ENCODE measurements at places on chromosomes 6 and 20.

- DNase-seq = no peak
Measured at GRCh38 chr20:47998736-47999135, 213.5 kb upstream of the SULF2 start.

DNA sequence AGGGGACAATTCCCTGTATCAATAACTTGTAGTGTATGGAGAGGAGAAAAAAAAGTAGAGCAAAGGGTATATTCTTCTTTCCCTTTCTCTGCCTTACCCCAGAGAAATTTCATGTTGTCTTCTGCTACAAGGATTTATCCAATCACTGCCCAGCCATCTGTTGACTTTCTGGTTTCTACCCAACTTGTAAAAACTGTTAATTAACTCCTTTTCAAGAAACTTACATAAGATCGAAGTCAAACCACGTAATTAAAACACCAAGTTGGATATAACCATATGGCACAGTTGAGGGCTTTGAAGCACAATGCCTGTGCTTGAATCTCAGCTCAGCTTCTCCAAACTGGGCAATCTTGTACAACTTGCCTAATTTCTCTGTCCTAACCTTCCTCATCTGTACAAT, 99.5 kb downstream of the MAN1A1 start:
- no peak for DNase-seq

DNA sequence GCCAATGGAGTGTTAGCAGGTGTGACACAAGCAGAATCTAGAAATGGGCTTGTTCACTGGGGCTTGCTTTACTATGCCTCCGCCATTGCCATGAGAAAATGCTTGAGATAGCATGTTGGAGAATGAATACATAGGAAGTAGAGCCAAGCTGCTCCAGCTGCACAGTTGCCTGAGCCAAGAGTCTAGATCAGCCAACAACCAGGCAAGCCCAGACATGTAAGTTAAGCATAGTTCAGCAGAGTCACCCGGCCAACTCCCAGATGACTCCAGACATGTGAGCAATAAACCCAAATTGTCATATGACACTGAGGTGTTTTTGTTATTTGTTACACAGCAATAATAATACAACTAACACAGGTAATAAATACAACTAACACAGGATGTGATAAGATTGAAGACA, 167.9 kb downstream of the HAO1 start:
- DNase-seq = no peak

DNA sequence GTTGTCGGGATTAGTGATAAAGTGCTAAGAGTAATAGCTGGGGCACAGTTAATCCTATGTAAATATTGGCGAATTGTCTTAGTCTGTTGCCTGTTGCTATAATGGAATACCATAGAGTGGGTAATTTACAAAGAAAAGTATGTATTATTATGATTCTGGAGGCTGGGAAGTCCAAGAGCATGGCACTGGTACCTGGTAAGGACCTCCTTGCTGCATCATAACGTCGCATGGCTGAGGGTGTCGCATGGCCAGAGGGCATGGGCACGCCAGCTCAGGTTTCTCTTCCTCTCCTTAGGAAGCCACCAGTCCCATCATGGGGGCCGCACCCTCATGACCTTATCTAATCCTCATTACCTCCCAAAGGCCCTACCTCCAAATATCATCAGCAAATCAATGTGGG, 29.7 kb downstream of the IRF4 start:
- DNase-seq = no peak

DNA sequence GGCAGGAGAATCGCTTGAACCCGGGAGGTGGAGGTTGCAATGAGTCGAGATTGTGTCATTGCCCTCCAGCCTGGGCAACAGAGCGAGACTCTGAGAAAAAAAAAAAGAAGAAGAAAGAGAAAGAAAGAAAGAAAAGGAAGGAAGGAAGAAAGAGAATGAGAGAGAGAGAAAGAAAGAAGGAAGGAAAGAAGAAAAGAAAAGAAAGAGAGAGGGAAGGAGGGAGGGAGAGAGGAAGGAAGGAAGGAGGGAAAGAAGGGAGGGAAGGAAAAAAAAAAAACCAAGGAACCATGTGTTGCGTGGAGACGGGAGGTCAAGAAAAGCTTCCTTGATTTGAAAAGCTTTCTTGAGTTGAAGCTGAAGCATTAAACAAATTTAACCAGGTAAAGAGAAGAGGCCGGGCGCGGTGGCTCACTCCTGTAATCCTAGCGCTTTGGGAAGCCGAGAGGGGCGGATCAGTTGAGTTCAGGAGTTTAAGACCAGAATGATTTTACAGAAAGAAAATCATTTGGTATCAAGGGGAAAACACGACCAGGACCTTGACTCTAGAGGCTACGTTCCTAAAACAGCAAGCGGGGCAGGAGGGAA, 90.5 kb upstream of the PRSS16 start:
- DNase-seq = no peak

- no peak for DNase-seq
Measured at GRCh38 chr6:166608774-166609173, 18.3 kb downstream of the RPS6KA2 start.

DNA sequence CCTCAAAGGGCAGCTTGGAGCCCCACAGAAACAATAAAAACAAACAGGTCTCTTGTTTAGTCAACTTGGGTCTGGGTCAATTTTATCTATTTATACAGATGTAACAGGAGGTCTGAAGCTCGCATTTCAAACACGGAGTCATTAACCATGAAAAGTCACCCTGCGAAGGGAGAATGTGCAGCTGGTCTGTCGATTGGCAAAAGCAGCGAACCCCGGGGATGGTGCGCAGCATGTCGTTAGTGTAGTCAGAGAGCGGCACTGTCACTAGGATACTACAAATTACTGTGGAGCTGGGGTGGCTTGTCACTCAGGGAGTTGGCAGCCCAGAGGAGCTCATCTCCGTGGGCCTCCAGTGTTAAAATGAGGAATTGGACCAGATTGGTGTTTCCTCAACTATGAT, 190.4 kb upstream of the ARG1 start:
- DNase-seq = no peak

GRCh38 chr6:151044465-151045441, 179.3 kb downstream of the MTHFD1L start:
- DNase-seq = no peak

DNA sequence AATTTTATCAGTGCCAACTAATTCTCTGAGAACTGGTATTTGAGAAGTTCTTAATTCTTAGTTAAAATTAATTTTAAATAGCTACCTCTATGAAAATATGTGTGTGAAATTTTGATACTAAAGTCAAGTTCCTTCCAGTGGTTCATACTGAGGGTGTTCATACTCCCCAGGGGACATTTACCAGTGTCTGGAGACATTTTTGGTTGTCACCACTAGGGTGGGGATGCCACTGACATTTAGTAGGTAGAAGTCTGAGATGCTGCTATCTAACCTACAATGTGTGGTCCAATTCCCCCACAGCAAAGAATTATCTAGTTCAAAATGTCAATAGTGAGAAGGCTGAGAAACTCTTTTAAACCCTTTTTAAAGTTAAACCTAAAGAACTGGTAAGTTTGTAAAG, 463.8 kb downstream of the ADGRB3 start:
- DNase-seq = no peak

DNA sequence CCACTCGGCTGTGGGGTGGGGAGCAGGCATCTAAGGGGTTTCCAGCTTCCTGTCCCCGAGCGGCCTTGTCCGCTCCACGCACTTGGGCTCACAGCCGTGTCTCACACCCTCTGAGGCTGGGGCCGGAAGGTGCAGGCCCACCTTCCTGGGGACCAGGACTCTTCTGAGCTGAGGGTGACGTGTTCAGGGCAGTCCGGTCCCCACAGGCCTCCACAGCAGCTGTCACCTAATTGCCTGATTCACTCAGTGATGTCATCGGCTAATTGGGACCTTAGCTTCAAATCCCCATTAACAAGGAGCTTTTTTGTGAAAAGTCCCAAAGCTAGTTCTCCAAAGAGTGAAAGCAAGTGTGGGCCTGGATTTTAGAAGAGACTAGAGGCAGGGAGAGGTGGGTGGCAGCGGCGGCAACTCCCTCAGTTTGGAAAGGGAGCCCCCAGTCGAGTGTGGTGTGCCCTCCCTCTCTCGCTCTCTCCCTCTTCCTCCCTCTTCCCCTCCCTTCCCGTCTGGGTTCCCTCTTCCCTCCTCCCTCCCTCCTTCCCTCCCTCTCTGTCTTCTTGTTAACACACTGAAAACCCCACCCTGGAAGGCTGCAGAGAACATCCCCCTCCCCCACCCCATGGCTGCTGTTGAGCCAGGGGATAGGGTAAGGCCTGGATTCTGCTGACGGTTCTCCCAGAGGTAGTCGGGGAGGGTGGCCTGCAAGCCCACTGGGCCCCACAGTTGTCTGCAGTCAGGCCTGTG, 39.0 kb downstream of the MYT1 start:
- no peak for DNase-seq

DNA sequence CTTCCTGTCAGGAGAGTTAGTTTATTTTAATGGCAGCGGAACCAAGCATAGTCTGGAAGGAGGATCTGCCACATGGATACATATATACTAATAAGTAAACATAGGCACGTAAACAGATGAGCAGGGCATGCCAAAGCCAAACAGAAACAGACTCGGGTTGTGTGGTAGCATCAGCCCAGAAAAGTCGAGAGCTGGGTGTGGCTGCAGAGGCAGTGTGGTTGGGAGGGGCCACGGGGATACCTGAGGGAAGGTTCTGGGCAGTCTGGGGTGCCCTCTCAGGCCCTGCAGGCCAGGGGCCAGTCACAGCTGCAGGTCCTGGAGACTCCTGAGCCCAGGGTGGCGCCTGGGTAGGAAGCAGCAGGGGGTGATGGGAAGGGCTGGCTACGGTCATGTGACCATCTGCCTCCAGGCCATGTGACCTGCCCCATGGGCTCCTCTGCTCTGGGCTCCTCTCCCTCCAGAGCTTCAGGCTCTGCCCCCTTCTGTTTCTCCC, 42.8 kb upstream of the MRPS10 start:
- DNase-seq = no peak

- no peak for DNase-seq
Measured at GRCh38 chr6:133062696-133063306, 178.4 kb upstream of the EYA4 start.

- no peak for DNase-seq
Measured at GRCh38 chr20:59821201-59821600, 112.2 kb downstream of the SYCP2 start.

DNA sequence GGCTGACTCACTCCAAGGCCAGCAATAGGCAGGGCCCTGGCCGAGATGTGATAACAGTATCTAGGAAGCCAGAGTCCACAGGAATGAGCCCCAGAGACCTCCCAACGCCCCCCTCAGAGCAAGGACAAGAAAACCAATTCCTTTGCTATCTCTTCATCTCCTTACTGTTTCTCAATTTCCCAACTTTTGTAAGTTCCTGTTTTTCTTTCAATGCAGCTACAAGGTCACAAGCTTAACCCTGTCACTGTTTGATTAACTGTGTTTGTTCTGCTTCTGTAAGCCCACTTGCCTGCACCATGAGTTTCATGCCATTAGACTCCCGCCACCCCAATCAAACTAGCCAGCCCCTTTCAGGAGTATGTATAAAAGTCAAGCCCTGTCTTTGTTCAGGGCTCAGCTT, 3.5 kb downstream of the FKBP1C start:
- DNase-seq = no peak

GRCh38 chr6:121971931-121972335, 427.5 kb upstream of the HSF2 start:
- no peak for DNase-seq

- DNase-seq = no peak
Measured at GRCh38 chr6:43097098-43097489, 21.0 kb downstream of the PTK7 start.

GRCh38 chr6:90086517-90086916, 192.2 kb downstream of the GJA10 start:
- no peak for DNase-seq

DNA sequence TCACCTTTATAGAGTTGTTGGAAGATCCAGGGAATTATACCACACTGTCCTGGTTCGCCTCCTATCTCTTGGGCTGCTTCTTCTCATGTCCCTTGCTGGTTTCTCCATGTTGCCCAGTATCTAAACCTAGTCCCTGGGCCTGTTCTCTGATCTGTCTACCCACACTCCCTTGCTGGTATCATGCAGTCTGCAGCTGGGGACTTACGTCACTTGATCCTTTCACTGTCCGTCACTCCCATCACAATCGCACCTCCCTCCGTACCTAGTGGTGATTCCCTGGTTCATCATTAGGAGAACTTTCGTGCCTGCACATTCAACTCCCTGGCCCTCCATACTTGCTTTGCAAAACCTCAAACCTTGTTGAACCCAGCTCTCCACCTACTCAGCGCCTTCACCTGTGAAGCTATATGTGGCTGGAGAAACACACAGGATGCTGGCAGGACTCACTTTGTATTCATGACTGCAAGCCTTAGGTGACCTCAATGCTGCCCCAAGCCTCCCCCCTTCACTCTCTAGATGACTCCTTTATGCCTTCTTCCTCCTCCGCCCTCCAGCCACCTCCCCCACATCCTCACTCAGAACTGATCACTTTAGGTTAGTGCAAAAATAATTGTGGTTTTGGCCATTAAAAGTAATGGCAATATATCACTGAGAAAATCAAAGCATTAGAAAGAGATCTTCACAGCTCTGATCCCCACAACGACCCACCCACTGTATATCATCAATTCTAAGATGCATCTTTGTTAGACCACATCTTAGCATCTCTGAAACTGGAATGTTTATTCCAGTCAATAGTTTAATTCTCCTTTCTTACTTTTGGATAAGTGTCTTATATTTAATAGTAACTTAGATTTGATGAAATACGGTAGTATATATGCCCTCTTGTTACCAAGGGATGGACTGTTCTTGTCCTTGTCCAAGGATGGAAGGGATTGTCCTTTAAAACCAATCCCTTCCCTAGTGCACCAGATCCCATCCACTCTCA, 26.4 kb downstream of the GDAP1L1 start:
- no peak for DNase-seq

DNA sequence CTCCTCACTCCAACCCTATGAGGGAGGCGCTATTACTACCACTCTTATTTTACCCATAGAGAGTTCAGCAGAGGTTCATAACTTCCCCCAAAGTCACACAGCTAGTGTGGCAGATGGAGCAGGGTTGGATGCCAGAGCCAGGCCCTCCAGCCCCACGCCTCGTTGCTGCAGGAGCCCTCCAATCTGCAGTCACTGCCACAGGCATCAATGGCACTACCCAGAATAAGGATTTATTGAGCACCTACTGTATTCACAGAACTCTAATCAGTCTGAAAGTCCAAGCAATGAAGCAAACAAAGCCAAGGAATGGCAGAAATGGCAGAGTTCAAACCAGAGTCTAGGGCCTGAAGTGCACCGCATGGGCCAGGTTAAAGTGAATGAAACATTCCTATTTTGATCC, 144.9 kb downstream of the LPA start:
- no peak for DNase-seq

DNA sequence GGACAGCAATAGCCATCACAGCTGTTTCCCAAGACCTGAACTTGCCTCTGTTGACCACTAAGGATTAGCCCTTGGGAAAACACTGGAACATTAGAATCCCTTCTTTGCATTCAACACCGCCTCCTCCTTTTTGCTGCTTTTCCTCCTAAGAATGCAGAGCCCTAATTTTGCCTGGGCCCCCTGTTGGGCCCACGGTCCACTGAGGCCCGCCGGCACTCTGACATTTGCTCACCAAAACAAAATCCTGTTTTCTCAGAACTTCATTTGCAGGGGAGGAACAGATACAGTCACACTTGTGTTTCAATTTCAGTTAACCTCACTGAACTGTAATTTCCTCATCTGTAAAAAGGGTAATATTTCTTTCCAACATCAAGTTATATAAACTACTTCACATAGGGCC, 116.0 kb upstream of the JARID2 start:
- no peak for DNase-seq

- no peak for DNase-seq
Measured at GRCh38 chr6:100726666-100727065, 154.5 kb downstream of the ASCC3 start.

GRCh38 chr20:1424336-1424735, 31.5 kb upstream of the FKBP1A start:
- no peak for DNase-seq

- peak; percentile 47 for DNase-seq
Measured at GRCh38 chr6:155418017-155418761, 37.5 kb downstream of the NOX3 start.

- DNase-seq = no peak
Measured at GRCh38 chr20:61840779-61841455, 224.8 kb downstream of the TAF4 start.
